ENCODE measurements at places on chromosomes 2 and 18. TPM values are rescaled to one million over a fixed set of nuclear protein-coding genes. Genes with fewer than 3 reads are reported as not detected.

DNA sequence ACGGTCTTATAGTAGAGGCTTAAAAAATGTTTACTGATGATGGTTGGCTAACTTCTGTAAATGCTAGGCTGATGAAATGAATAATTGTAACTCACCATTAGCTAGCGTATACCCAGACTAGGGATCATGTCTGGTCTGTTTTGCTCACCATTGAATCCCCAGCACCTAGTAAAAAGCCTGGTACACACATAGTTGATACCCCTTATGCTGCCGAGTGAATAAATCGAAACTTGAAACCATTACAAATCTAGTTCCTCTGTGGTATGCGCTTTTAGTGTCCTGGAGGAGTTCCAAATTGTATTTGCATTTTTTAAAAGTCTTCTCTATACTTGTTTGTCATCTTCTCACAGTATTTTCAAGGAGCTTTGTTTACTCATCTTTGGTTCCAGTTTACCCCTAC, 1.3 kb downstream of the TAF1B start:
- H3K27ac ChIP-seq: no peak overlapping the region
- H3K4me1 ChIP-seq: peaks cover 11% of the 10 kb centered on the region
- H3K27me3 ChIP-seq: no peaks in the 10 kb centered on the region
- H3K4me3 ChIP-seq: peak overlapping the region; percentile 85
- no peak for DNase-seq

DNA sequence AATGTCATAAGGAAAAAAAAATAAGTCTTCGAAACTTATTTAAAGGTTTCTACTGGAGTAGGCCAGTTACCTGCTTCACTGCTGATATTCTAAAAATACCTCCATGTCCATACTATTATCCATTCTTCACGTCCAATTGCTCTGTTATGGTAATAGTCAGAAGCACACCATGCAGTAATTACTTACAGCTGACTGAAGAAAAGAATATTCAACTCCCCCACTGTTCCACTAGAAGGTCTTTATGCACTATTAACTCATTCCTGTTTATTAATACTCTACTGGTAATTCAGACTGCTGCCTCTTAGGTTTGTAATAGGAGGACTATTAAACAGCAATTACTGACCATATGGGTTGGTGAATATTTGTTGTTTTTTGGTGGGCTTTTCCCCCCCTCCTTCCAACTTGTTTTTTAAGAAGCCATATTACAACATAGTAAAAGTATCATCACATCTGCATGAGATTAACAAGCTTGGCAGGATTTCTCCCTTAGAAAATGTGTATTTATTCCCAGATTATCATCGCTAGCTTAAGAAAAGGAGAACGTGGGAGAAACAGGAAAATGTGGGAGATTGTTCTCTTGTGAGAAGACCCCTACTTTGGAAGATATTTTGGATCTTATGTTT, 806.4 kb upstream of the FANCL start:
- no peak overlapping the region for H3K4me3 ChIP-seq
- no peaks in the 10 kb centered on the region for H3K27me3 ChIP-seq
- H3K36me3 ChIP-seq: no peaks in the 10 kb centered on the region
- DNase-seq: no peak
- H3K4me1 ChIP-seq: no peaks in the 10 kb centered on the region
- H3K27ac ChIP-seq: no peak overlapping the region

Gene SCN9A
- total RNA-seq: 0.13 TPM

Gene IL1R1
- total RNA-seq: 0.64 TPM
